Putamen (tissue), 1 donor: ENCODE measurements at places on chromosomes 12 and 14.

- no peak for DNase-seq
Observed at GRCh38 chr12:88063375-88063774, 34.2 kb upstream of the C12orf50 start.

DNA sequence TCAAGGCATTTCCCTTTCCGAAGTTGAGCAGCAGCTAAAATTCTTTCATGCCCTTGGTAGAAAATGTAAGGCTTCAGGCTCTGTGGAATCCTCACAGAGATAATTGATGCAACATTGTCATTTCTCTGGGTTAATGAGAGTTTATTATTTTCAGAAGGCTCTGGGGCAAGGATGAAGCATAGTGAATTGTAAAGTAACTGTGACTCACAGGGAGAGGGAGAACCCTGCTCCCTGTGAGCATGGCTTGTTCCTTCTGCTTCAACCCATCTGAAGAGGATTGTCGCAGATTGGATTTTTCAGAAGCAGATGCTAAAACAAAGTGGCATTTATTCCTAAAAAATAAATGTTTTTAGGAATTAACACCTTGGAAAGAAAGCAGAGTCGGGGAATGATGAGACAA lies 41.2 kb downstream of the APOBEC1 start:
- no peak for DNase-seq

DNA sequence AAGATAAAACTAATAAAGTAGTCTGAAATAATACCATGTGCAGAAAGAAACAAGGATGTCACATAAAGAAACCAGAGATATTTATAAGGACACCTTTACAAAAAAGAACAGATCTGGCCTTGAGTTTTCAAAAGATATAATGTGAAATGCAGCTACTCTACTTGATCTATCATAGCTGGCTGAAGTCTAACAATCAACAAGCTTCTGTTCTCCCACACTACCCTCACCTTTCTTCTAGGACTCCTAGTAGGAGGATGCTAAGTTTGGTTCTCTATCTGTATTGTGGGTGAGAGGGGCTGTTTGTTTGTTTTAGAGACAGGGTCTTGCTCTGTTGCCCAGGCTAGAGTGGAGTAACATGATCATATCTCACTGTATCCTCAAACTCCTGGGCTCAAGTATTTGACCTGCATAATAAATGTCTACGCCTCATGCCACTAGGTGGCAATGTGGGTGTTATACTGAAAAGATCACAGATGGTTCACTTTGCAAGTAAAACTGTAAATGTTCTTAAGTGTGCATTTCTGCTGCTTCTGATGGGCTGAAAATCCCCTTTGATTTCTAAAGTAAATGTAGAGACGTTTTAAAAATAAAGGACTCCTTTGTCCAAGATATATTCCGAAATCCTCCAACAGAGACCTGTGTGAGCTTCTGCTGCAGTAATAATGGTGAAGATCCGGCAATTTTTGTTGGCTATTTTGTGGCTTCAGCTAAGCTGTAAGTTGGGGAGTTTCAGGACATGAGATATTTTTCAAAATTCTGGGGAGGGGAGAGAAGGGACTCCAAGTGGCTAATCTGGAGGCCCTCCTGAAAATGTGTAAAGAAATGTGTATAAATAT lies 269.3 kb downstream of the DAD1 start:
- DNase-seq: peak; percentile 56

- no peak for DNase-seq
Observed at GRCh38 chr12:101855364-101855884, 22.0 kb upstream of the DRAM1 start.

DNA sequence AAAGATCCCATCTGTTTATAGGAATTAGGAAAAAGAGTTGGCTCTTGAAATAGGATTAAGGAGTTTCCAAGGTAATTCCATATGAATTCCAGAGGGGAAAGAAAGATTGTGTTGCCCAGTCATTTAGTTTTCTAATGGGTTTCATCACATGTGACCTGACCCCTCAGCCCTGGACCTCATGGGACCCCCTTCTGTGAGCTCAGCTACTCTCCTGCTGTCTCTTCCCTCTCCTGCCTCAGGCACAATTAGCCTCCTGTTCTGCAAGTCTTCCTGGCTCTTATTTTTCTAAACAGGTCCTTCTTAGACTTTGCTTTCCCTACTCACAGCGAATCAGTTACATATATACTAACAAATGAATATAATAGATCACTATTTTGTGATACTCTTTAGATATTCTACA lies 237.7 kb downstream of the TRHDE start:
- DNase-seq: no peak

DNA sequence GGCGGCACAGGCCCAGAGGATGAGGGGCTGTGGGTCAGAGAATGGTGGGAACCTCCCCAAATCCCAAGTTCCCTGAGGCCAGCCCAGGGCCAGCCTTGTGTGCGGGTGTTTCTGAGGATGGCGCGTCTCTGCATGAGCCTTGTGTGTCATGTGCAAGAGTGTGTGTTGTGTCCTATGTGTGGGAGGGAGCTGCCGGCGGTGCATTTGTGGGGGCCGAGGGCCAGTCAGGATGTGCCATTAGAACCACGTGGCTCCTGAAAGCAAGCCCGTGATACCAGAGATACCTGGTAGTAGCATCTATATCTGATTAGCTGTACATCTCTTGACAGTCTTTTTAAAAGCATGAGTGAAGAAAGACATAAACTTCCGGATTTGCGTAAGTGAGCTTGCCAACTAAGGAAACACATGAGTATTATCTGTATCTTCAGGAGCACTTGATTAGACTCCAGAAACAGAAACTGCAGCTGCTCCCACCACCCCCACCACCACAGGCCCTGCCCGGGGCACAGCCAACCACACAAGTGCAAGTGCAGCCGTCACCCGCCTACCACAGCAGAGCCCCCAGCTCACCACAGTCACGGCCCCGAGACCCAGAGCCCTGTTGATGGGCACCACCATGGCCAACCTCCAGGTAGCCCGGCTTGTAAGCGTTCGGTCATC lies 19.2 kb downstream of the DDX51 start:
- DNase-seq: no peak

- DNase-seq: no peak
Observed at GRCh38 chr14:54642801-54643695, 76.1 kb downstream of the SAMD4A start.

DNA sequence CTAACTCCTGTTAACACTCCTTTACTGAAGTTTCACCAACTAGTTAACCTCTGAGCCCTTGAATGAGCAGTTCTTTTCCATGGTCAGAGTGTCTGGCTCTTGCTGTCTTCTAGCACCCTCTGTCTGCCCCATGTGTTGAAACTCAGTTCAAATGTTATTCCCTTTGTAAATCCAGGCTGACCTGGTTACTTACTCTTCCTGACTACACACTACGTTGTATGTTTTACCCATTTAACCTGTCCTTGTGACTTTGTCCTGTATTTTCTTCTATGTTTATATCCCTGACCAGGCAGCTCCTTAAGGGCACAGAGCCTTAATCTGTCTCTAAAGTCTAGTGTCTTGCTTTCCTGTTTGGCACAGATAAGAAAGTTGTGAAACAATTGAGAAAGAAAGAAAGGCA lies 389.0 kb upstream of the RPL10L start:
- no peak for DNase-seq

- no peak for DNase-seq
Observed at GRCh38 chr12:67854351-67854750, 134.9 kb upstream of the IFNG-AS1 start.

- no peak for DNase-seq
Observed at GRCh38 chr14:33934938-33935337, 15.9 kb downstream of the EGLN3 start.

DNA sequence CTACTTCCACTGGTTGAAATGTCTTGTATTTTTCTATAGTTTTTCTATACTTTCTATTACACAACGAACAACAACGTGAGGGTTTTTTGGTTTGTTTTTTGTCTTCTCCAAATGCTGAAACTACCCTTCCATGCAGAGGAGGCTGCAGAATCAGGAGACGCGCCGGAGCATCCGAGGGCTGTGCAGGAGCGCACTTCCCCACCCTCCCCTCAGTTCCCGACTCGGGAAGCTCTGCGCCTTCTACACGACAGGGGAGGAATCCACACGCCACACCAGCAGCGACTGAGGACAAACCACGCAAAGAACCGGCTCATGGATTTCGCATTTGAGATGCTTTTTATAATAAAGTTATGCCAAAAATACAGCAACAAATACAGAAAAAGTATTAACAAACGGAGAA lies 30.9 kb downstream of the SLC15A4 start:
- DNase-seq: no peak

- DNase-seq: no peak
Observed at GRCh38 chr12:131494741-131495524, 216.0 kb upstream of the SFSWAP start.

DNA sequence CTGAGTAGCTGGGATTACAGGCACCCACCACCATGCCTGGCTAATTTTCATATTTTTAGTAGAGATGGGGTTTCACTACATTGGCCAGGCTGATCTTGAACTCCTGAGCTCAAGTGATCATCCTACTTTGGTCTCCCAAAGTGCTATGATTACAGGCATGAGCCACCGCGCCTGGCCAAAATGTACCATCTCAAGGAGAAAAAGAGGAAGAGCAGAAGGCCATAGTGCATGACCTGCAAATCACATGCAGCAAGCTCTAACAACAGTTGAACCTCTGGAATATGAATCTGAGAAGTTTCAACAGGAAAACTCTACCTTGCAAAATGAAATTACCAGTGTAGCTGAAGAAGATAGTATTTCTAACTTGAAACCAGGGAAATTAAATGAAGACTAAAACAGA lies 17.1 kb upstream of the SERPINA1 start:
- no peak for DNase-seq

- DNase-seq: peak; percentile 46
Observed at GRCh38 chr12:99053616-99054362, 408.7 kb downstream of the APAF1 start.

GRCh38 chr12:46379352-46379751 lies 6.8 kb upstream of the SLC38A2 start:
- DNase-seq: no peak

DNA sequence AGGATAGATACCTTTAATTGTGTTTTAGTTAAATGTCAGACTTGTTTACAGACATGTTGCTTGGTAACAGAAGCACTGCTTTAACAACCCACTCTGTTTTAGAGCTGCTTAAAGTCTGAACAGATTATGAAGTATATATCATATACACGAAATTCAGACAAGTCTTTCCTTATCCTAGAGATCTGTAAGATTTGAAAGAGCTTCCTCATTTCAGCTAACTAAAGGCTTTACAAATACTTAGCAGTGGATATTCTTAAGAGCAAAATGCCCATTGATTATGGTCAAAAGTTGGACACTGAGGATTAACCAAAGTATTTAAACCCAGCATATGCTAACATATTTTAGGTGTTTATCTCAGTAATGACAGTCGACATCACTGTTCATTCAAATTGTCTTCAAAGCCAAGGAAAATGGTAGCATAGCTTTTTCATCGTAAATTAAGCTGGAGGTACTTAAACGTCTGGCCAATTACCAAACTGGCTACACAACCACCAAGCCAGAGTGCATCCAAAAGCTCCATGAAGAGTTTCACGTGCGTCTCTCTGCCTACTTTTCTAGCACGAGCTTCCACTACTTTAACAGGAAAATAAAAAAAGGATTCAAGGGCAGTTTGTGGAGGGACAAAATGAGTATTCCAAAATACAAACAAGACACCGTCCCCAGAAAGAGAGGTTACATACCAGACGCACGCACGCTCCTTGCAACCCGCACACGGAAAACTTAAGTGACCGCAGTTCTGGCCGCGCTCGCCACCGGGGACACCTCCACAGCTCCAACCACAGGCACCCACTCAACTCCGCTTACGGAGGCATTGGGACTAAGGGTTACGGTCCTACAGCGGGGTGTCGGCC lies 565 bp downstream of the CEP83 start:
- DNase-seq: no peak

- DNase-seq: peak; percentile 62
Observed at GRCh38 chr14:20857630-20858261, 33.4 kb upstream of the RNASE3 start.

DNA sequence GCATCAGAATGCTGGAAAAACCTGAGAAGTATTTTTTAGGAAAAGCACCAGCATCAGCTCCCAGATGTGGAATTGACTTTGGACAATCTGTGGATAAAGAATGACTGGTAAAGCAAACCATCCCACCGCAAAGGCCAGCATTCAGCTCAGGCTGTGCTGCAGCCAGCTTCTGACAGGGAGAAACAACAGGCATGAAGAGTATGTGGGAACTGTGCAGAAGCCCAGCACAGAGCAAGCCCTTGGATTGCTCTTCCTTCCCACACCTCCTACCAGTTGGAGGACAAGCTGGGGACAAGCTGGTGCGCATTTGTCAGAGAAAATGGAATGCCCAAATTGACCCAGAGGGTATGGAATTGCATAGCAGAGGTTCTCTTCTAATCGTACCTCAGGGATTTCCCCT lies 228.1 kb downstream of the ANO2 start:
- DNase-seq: no peak

- DNase-seq: no peak
Observed at GRCh38 chr14:55950135-55950534, 168.1 kb upstream of the PELI2 start.

DNA sequence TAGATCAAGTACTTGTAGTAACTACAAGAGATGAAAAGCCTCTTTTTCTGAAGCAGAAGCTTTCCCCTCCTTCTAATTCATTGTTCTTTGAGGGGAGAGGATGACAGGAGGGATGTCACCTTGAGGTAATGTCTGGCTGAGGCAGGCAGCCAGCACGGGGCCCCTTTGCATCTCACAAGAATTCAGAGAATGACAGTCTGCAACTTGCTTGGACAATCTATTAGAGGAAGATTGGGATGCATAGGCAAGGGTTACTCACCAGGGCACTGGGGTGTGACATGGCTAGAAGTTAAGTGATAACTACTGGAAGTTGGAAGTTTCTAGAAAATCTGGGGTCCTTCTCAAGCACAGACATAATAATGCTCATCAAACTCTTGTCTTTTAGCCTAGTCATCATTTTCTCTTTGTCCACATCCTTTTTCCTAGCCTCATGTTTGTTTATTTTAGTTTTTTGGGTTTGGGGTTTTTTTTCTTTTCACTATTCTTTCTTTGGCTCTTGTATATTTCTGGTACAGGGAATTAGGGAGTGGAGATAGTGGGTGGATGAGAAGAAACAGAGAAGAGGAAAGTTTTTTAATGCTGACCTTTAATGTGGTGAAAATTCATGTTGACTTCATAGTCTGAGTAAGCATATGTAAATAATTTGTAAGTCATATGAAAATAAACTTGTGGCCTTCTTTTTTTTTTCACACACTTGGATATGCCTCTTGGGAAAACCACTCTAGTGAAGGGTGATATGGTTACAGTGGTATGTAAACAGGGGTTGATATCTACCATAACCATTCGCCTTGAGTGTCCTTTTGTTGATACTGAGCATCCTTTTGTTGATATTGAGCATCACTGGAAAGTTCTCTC lies 55.1 kb downstream of the TTLL5 start:
- DNase-seq: no peak

DNA sequence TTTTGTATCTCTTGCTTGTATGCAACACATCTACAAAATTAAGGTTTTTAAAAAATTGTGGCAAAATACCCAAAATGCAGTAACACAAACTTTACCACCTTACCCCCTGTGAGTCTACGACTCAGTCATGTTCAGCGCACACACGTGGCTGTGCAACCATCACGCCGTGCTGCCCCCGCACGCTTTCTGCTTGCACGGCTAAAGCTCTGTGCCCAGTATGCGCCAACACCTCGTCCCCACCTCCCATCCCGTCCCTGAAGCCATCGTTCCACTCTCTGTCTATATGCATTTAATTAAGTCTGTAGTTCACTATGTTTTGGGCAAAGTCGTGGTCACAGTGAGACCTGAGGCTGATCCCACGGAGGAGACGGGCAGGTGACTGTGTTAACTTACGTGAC lies 36.4 kb downstream of the FZD10 start:
- DNase-seq: no peak

GRCh38 chr12:52798671-52799504 lies 3.0 kb upstream of the KRT3 start:
- DNase-seq: no peak

- no peak for DNase-seq
Observed at GRCh38 chr12:116466536-116466935, 92.6 kb upstream of the MAP1LC3B2 start.

GRCh38 chr12:62707939-62708338 lies 227.0 kb downstream of the PPM1H start:
- DNase-seq: no peak
